T-helper 2 cell treated with Interferon-gamma antibody and Interleukin-4, amounts not matched to agents 5 μg/mL and 100 μg/mL, for 36 hours (primary cell): ENCODE measurements at places on chromosomes 5 and 9.

GRCh38 chr9:33908114-33908513 is 91.2 kb downstream of the UBE2R2 start:
- no peak for DNase-seq

- DNase-seq = no peak
These were observed 12.4 kb downstream of the CEL start for GRCh38 chr9:133074111-133074651.

- no peak for DNase-seq
These were observed 468.2 kb downstream of the NTRK2 start for GRCh38 chr9:85137696-85138095.

DNA sequence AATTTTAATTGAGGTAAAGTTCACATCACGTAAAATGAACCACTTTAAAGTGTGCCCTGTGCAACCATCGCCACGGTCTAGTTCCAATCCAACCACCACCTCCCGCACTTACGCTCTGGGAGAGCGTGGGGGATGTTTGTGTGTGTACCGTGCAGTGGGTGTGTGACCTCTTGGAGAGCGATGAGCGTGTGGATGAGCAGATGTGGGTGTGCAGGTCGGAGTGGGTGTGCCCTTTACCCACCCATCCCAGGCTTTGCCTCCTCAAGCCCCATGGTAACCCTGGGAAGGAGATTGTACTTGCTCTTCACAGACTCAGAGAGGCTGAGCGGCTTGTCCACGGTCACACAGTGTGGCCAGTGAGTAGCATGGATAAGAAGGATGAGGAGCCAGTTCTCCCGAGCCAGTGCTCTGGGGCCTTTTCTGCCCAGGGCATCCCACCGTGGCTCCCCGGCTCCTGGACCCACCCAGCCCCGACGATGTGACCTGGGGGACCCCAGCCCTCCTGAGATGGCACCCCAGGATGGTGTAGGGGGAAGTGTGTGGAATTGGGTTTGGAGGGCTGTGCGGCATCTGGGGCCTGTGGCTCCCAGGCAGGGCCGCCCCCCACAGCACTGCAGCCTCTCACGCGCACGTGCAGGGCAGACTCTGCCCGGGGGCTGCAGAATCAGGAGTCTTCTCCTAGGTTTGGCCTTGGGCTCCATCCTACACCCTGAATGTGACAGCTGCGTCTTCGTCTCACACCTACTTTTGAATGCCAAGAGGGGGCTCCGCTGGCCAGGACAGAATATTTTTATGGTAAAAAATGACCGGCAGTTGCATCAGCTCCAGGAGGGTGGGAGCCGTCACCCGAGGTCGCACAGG is 13.6 kb downstream of the LHX3 start:
- no peak for DNase-seq

- no peak for DNase-seq
These were observed 27.2 kb upstream of the ZNF608 start for GRCh38 chr5:124773315-124774311.

DNA sequence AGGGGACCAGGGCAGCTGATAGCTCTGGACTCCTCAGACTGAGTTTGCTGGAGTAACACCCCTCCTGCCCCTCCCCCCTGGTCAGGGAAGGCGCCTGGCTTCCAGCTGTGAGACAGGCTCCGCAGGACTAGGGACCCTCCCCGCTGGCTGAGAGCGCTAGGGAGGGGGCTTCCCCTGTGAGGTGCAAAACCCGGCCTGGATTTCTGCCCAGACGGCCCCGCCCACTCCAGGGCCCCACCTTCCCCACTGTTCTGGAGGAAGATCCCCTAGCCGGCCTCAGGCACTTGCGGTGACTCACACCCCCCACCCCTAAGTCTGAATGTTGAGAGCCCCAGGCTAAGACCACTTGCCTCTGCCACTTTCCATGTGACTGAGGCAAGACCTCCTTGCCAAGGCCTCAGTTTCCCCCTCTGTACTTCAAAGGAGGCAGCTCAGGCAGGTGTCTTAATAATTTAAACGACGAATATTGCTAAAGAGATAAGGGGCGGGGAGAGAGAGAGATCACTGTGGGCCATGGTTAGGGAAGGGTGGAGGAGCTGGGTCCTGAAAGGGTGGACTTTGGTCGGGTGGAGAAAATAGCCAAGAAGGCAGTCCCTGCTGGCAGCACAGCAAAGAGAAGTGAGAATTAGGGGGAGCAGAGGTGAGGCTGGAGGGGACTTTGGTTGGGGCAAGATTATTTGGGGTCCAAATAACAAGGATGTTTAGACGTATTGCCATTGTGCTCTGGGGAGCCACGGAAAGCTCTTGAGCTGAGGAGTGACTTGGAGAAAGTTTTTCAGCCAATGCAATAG is 1.0 kb upstream of the DAB2IP start:
- no peak for DNase-seq

- no peak for DNase-seq
These were observed 157.8 kb upstream of the TNC start for GRCh38 chr9:115275753-115276152.

DNA sequence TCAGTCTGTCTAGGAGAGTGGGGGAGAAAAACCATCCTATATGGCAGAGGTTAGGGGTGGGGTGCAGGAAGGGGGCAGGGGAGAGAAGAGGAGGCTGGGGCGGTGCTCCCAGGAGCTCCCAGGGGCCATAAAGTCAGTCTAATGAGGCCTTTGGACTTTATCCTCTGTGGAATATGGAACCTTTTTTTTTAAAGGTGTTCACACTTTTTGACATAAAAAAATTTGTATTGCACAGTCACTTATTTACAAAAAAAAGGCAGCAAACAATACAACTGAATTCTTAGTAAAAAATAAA is 51.9 kb upstream of the SYNPO start:
- no peak for DNase-seq

- DNase-seq = no peak
These were observed 3.8 kb downstream of the TCOF1 start for GRCh38 chr5:150361301-150361700.
